ENCODE measurements at places on chromosomes 7 and 10.
A peak's percentile ranks its signal among the peaks of the same experiment; 100 is the strongest.

DNA sequence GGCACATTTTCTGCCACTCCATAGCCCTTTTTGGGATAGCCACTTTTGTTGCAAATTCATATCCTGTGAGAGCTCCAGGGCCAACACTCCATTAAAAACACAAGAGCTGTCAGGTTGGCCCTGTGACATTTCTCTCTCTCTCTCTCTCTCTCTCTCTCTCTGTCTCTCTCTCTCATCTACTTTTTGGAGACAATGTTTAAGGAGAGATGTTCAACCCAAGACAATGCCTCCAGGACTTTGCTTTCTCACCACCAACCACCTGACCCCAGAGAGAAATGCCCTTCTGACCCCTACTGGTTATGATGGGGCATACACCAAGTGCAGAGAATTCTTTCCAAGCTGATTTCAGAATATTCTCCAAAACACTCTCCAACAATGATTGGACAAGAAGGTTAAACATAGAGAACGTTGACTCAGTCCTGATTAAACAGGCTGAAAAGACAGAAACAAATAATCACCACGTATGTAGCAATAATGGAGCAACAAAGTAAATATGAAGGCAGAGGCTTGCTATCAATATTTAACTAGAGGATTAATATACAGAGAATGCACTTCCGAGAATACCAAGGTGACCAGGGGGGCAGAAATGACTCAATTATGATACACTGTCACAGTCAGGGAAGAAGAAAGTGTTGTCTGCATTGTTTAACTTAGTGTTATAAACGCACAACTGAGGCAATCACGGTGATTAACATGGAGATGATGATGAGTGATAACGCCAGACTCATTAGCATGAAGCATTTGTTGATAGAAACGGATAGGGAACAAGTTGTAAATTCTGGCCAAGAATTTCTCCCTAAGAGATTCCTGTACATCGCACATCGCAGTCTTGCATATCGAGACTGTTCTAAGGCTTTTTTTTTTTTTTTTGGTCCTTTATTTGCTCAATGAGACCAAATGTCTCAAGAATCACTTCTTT lies 178.5 kb downstream of the NRP1 start:
- peak; percentile 54 for DNase-seq

DNA sequence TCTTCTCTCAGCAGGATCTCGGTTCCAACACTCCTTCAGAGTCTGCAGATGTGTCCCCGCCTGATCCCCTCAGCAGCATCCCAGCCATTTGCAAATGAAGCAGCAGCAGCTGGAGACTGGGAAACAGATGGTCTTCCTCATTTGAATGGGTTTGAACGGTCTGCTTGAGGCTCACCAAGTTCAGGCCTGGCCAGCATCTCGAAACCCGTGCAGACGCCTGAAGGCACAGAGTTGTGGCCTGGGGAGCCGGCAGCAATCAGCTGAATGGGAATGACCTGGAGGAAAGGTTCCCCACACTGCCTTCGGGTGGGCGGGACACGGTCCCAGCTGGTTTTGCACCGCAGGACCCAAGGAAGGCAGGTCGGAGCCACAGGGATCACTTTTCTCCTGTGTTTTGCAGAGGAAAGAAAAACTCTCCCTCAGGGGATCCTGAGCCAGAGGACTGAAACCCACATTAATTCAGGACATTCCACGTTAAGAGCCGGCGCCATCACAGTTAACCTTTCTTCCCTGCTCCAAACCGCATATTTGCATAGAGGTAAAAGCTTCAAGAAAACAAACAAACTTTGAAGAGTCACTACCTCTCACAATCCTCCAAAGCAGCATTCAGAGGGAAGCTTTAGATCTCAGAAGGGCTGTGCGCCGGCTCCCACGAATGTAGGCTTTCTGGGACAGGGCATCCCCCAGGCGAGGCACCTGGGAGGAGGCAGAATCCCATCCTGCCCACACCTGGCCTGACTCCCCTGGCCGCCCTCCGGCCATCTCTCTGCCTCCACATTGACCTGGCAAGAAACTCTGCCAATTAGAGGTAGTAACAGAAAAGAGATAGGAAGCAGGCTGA lies 17.7 kb downstream of the FGFR2 start:
- DNase-seq: no peak

DNA sequence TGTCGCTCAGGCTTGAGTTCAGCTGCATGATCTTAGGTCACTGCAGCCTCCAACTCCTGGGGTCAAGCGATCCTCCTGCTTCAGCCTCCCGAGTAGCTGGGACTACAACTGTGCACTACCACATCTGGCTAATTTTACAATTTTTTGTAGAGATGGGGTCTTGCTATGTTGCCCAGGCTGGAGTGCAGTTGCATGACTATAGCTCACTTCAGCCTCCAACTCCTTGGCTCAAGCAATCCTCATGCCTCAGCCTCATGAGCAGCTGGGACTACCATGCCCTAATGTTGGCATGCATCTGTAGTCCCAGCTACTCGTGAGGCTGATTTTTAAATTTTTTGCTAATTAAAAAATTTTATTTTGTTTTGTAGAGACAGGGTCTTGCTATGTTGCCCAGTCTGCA lies 101.9 kb upstream of the NPTX2 start:
- no peak for DNase-seq

DNA sequence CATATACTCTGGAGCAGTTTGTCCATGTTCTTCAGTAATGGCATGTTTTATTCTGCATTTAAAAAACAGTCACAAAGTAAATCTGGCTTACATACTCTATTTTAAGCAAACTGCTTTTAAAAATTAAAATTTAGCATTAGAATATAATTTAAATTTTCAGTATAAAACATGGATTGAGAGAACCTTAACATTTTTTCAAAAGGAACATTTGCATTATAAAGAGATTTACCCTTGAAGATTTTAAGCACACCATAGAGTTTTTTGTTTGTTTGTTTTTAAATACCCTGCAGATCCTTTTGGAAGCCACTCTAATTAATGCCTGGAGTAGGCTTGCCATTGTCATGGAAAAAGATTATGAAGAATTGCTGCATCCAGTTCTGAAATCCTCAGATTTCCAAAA lies 70.4 kb downstream of the ZNRF2 start:
- DNase-seq: no peak

DNA sequence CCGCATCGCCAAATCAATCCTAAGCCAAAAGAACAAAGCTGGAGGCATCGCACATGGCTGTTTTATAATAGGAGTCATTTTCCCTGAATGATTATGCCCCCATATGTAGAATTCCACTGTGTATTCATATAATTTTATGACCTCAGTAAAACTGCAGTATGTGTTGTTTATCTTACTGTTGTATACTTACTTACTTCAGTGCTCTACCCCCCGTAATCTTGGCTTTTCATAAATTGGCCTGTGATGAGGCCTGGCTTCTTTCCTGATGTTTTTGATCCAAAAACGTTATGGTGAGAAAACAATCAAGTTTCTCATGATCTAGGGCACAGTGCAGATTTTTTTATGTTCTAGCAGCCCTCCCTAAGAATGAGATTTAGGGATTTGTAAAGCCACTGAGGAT lies 306.4 kb upstream of the FZD1 start:
- DNase-seq: no peak

GRCh38 chr7:97971120-97971989 lies 18.6 kb downstream of the OCM2 start:
- DNase-seq: no peak

- DNase-seq: no peak
These were observed 129.6 kb downstream of the NPSR1 start for GRCh38 chr7:34787586-34787985.

DNA sequence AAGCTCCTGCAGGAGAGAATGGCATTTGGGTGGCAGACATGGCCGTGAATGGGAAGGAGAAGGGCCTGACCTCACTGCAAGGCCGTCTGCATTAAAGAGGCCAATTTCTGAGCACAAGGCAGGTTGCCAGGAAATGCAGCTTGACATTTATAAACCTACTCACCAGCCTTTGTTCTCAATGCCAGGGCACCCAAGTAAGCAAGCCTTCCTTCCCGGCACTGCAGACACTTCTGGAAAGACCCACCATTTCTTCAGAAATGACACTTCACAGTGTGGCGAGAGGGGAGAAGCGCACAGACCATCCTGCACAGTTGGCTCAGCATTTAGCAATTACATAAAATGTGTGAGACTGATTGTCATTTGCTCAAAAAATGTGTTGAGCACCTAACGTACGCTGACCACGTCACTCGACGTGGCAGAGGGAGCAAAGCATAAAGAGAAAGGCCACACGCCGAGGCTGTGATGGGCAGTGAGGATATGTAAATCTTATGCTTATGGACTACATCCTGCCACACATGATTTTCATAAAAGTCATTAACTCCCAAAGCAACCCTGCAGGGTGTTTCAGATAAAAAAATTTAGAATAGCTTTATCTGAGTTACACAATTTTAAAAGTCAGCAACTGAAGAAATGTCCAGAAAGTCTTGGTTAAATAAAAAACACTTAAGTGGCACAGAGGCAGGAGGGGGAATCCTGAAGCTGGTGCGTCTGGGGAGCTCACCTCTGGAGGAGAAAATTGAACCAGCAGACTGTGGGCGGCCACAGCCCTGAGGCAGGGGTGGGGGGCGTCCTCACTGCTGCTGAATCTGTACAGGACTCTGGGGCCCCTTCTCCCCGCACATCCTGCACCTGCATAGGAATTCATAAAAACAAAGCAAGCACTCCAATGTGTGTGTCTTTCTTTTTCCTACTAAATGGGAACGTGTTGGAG lies 543.8 kb downstream of the PTPRN2 start:
- no peak for DNase-seq

GRCh38 chr10:113604572-113604971 lies 51.7 kb downstream of the HABP2 start:
- no peak for DNase-seq

- no peak for DNase-seq
These were observed 637.0 kb downstream of the ZNF716 start for GRCh38 chr7:58086871-58087535.

DNA sequence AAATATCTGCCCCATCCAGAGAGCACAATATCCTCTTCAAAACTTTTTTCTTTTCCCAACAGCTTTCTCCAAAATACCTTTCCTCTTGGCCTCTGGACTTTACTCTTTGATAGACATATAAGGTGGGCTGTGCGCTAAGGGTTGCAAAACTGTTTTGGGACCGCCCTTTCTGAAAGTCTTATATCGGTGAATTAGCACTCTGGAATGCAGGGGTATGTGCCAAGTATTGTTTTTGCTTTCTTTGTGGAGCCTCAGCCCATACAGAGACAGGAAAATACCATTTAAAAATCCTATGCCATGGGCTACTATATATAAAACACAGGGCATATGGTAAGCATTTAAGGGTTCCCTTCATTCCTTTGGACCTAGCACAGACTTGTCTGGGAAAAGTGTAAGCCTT lies 37.7 kb downstream of the PPP1R17 start:
- no peak for DNase-seq

DNA sequence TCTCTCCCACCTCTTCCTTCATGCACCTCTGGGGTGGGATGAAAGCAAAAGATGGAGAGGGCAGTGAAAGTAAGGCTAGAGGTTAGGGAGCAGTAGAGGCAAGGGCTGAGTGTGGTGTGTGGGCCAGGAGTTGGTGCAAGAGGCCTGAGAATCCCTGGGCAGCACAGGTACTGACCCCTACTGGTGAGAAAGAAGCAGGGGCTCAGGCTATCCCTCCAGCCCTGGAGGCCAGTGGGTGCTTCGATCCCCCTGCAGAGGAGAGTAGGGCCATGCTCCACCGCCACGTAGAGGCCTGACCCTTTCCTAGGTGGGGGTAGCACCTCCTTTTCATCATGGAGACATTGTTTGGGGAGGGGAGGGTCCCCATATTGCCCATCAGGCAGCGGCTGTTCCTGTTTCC lies 9.8 kb downstream of the CDHR1 start:
- DNase-seq: no peak

GRCh38 chr7:111089822-111090426 lies 1.0 kb upstream of the LRRN3 start:
- no peak for DNase-seq

DNA sequence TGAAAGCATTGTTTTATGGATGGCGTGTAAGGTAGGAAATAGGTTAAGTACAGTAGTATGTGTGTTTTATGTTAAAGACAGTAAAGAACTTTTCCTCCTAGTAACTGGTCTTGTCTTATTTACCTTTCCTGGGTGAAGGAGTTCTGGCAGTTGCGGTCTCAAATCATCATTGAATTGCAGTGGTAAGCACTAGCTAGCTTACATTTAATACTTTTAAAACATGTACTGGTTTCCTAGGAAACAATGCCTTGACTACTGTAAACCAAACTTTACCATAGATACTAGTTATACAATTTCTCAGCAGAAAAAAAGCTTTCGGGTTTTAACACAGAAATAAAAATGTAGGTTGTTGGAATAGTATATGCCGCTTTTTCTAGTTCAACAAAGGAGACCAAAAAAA lies 37.7 kb downstream of the PRKG1 start:
- no peak for DNase-seq

GRCh38 chr10:27223964-27224363 lies 16.6 kb downstream of the ACBD5 start:
- peak; percentile 7 for DNase-seq

- no peak for DNase-seq
These were observed 201.8 kb downstream of the XPNPEP1 start for GRCh38 chr10:109721453-109722064.
